ENCODE measurements at places on chromosomes 16 and 17.

GRCh38 chr16:54687043-54687899, 243.4 kb upstream of the IRX5 start:
- no peak for DNase-seq

GRCh38 chr17:75683583-75683982, 16.4 kb downstream of the SAP30BP start:
- DNase-seq: no peak

GRCh38 chr16:83420206-83420760, 387.5 kb upstream of the HSBP1 start:
- no peak for DNase-seq

DNA sequence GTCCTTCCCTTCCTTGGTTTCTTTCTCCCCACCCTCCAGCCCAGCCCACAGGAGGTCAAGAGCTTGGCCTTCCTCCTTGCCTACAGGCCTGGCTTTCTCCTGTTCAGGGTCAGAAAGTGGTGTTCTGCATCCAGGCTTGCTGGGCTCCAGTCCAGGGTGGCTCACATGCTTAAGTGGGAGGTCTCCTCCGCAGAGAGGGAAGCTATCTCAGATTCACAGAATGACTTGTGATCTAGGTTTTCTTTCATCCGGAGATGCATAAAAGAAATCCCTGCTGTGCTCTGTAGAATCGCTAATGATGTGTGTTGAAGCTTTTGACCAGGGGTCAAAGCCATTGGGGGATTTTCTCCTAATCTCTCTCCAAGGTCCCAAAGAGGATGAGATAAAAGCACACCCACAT, 382.3 kb upstream of the EEF2KMT start:
- no peak for DNase-seq

- no peak for DNase-seq
These were observed 15.4 kb upstream of the TMEM220 start for GRCh38 chr17:10745231-10745630.

- no peak for DNase-seq
These were observed 15.1 kb downstream of the SAMD14 start for GRCh38 chr17:50114849-50115357.

- DNase-seq: no peak
These were observed 6.5 kb downstream of the UNC119 start for GRCh38 chr17:28545787-28546415.
